Sigmoid colon (tissue), 7 donors: ENCODE measurements at places on chromosomes 16 and 17. TPM values are rescaled to one million over a fixed set of nuclear protein-coding genes. Genes with fewer than 3 reads are reported as not detected.

Gene TEX19
- not detected for total RNA-seq

Gene CDH3
- total RNA-seq, result 2.4 TPM

Gene TAOK1
- 65.4 TPM for total RNA-seq

Gene HLF
- total RNA-seq, result 41.7 TPM

Gene TRIM47
- 40.9 TPM for total RNA-seq

Gene APOBR
- 0.99 TPM for total RNA-seq

- DNase-seq, result no peak
These were observed 1.5 kb downstream of the SRCAP start for GRCh38 chr16:30700491-30700890.

- no peak for DNase-seq
These were observed 91.4 kb upstream of the FA2H start for GRCh38 chr16:74865922-74866598.

DNA sequence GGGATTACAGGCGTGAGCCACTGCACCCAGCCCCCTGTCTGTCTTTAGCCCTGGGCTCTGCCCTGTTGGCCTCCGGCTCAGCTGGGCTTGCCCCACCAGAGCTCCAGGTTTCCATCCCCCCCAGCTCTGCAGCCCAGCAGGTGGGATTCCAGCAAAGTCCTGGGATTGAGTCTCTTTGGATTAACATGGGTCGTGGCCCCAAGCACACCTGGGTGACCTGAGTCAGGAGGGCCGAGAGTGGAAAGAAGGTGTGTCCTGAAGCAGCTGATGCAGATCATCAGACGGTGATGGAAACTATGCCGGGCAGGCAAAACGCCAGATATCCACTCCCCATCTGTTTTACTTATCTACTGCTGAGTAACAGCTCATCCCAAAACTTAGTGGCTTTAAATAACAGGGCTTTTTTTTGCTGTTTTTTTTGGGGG, 72.5 kb downstream of the KNOP1 start:
- peak; percentile 93 for DNase-seq

GRCh38 chr16:82658796-82659195, 32.0 kb downstream of the CDH13 start:
- no peak for DNase-seq

- no peak for DNase-seq
These were observed 7.5 kb upstream of the KRT17 start for GRCh38 chr17:41631898-41632285.

GRCh38 chr17:49224198-49224996, 6.2 kb downstream of the PHOSPHO1 start:
- DNase-seq, result no peak

GRCh38 chr16:87308826-87309225, 8.4 kb downstream of the C16orf95 start:
- DNase-seq, result no peak

DNA sequence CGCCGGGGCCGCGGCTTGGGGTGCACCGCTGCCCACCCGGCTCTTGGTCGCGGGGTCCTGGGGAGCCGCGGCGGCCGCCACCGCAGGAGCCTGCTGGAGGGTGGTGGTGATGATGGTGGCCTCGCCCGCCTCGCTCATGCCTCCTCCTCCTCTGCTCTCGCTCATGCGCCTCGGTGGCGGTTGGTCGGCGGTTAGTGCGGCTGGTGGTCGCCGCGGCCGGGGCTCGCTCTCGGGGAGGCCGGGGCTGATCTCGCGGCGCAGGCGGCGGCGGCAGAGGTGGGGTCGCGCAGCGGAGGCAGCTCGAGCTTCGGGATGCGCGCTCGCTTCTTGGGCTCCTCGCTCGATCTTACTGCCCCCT, 41.6 kb downstream of the AHSP start:
- no peak for DNase-seq

DNA sequence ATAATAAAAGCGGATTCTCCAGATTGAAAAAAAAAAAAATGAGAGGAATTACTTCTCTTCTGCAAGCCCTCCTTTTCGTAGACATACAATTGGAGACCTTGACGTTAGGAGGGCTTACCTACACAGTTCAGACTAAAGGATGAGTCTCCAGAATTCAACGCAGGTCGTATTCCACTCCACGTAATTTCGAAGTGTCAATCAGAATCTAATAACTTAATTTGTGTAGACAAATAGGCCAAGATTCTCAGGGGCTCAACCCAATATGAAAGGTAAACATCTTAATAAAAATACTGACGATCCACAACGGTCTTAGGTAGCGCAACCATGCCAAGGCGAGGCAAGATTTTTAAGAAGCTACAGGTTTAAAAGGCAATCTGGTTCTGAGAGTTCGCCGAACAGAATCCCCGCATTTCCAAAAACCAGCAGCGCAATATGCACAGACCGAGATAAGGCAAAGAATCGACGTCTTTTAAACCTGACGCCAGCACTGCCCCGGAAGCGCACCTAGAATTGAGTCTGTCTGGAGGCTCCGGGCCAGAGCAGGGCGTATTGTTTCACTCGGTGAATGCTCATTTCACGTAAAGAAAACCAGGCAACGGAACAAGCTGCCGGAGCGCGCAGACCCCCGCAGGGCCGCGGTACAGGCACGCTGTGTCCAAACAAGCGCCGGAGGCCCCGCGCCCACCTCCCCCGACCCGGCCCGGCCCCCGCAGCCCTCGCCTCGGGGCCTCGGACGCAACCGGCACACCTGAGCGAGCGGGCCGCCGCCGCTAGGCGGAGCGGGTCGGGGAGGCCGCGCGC, 623 bp downstream of the MBTPS1 start:
- no peak for DNase-seq

DNA sequence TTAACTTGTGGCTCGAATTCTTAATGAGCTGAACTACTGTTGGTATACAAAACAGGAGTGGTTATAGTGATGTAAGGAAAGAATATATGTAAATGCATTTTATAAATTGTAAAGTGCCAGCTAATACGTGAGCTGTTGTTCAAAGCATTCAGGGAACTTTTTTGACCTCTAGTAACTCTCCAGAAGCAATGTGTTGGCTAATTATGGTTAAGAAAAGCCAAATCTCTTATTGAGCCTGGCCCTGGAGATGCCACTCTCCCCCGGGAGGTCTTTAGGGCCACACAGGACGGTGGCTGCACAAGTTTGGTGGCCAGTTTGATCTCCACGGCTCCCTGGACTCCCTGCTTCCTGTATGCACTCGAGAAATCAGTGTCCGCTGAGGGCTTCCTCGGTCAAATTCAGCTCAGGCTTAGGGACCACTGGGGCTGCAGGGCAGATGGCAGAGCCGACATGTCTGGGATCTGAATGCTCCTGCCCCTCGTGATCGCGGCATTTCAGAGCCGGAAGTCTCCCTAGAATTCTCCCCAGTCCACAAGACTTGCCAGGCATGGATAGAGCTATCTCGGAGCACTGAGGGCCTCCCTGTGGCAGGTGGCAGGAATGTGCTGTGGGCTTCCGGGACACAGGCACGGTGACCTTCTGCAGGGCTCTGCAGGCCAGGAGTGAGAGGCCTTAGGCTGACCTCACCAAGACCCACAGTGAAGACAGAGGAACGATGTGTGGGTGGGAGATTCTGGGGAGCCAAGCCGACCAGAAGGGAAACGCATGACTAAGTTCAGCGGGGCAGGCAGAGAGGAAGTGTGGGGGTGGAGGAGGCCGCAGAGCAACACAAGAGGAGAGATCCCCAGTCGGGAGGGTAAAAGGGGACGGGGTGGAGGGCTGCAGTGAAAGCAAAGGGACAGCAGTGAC, 18.6 kb upstream of the PITPNM3 start:
- DNase-seq, result no peak
